ENCODE measurements at places on chromosomes 11 and 22.

DNA sequence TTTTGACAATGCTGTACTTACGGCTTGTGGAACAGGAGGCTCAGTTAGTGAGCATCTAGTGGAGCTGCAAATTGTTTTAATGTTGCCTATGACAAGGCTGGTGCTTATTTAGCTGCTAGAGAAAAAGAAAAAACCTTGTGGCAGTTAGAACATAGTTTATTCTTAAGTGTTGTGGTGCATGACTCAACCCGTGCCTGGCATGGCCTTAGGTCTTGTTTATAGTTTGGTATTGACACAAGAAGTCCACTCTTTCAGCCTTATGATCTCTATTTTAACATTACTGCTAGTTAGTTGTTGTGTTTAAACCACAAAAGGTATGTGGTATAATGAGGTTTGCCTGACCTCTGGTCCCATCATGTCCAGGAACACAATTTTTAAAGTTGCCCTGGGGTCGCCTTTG is 744.6 kb downstream of the FAM181B start:
- DNase-seq, result no peak

GRCh38 chr11:128784059-128784804 is 82.9 kb downstream of the KCNJ1 start:
- DNase-seq, result no peak

DNA sequence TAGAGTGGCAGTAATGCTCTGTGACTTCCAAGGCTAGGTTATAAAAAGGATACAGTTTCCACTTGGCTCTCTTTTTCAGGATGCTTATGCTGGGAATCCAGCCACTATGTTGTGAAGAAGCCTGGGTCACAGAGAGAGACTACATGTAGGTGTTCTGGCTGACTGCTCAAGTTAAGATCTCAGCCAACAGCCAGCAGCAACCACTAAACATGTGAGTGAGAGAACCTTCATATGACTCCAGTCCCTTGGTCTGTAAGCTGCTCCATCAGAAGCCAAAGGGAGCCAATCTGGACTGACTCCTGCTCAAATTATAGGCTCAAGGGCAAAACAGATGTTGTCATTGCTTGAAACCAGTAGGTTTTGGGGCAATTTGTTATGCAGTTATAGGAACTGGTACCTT is 162.7 kb downstream of the MAML2 start:
- no peak for DNase-seq

GRCh38 chr11:61327669-61328071 is 5.2 kb downstream of the DDB1 start:
- no peak for DNase-seq

DNA sequence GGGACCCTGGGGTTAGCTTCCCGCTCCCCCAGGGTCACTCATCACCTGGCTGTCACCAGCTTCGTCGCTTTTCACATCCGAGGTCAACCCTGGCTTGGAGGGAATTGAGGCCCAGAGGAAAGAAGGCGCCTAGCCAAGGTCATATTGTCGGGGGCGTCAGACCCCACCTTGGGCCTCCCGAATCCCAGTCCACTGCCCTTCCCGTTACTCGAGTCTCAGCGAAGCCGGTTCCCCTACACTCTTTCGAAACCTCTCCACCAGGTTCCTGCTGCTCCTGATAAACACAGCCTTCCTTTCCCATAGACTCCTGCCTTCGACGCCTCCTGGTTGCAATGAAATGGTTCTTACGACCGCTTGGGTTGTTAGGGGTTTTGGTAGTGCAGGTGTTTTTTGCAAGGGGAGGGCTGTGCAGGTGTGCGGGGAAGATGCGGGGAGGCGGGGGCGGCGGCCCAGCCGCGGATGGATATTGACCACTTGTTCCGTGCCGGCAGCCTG is 642 bp downstream of the NAA40 start:
- no peak for DNase-seq

- peak; percentile 97 for DNase-seq
These were observed 10.7 kb downstream of the LSP1 start for GRCh38 chr11:1863352-1864216.

GRCh38 chr11:128757235-128757711 is 63.4 kb downstream of the FLI1 start:
- DNase-seq, result peak; percentile 37

DNA sequence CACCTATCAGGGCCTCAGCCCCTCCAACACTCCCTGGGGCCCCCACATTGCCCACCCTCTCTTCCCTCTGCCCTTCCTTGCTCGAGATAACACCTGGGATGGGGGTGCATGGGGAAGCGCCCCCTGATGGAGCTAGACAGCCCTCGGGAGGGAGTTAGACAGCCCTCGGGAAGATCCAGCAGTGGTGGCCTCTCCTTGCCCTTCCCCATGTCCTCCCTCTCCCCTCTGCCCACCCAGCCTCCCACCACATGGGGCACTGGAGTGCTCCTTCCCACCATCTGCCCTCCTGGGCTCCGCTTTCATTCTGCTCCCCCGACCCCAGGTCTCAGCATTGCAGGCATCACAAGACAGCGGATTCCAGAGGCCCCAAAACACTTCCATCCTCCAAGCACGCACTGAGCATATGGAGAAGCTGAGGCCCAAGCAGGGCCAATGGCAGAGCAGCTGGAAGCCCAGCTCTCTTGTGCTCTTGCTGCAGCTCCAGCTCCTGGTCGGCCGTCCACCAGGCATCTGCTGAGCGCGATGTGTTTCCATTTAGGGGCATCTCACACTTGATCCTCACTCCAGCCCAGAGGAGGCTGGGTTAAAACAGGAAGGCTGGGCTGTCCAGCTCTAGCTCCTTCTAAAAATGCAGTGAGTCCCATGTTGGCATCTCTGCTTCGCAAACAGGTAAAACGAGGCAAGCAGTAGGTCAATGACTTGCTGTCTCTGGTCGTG is 65.6 kb downstream of the IGLL1 start:
- no peak for DNase-seq

DNA sequence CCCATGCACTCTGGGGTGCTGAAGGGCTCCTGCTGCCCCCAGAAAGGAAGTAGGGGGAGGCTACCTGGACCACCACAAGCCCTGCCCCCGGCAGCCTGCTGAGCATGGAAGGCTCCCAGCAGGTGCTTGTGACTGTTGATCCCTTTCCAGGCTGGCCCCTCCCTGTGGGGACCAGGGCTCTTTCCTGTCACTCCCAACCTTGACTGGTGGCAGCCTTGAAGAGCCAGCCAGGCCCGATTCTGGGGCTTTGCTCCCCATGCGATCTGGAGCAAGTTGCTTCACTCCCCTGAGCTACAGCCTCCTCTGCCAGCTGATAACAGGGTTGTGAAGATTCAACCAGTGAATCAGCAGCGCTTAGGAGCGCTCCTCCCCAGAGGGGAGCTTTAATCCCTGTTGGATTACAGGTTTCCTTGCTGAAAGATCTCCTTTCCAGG is 4.6 kb upstream of the CST6 start:
- DNase-seq, result no peak

GRCh38 chr22:26642465-26643417 is 14.6 kb upstream of the MIAT start:
- no peak for DNase-seq

- no peak for DNase-seq
These were observed 11.3 kb upstream of the CCDC81 start for GRCh38 chr11:86363424-86363823.

DNA sequence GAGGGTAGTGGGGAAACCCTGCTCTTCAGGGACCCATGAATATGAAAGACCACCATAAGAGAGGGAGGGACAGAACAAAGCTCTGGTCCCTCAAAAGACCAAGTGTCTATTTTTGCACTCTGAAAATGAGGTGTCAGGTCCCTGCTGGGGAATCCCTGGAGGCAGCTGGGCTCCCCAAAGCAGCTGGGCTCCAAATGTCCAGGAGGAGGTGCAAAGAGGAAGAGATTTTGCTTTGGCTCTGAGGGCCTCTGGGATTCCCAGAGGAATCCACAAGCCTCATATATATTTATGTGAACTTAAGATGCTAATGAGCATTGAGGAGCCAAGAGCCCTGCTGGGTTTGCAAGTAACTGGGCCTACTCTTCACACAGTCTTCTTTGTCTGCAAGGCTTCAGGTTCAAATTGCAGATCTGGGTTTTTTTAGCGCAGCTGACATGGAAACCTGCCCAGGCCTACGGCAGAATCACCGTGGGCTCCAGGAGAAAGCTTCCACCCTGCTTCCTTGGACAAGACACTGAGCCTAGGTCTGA is 26.0 kb downstream of the CLMP start:
- DNase-seq, result no peak

DNA sequence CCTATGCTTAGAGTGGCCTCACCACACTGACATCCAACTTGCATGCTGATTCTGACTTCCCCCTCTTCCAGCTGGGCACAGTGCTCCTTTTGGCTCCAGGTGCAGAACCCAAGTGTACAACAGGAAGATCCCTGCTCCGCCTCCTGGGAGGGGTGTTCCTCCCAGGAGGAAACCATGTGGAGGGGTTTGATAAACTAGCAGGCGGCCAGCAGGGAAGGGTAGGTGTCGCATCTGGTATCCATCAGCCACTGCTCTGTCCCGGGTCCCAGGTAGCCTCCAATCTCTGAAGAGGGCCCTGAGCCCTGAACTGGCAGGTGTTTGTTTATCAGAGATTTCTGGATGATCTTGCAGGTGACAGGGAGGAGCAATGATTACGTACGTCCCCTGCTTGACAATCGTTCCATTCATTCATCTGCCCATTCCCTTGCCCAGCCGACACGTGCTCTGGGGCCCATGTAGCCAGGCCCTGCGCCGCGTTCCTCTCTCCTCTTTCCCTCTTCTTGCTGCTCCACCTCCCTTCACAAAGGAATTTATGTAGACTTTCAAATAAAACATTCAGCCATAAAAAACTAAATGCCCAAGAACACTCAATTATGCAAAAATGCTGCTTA is 41.2 kb upstream of the MICAL2 start:
- no peak for DNase-seq

DNA sequence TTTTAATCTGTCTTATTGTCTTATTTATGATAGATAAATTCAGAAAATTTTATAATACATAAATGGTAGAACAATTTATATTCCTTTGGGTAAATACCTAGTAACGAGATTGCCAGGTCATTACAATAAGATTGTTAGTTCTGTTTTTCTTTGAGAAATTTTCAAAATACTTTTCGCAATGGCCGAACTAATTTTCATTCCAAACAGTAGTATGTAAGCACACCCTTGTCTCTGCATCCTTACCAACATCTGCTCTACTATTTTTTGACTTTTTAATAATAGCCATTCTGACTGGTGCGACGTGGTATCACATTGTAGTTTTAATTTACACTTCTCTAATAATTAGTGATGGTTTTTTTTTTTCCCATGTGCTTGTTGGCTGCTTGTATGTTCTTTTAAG is 351.4 kb upstream of the LUZP2 start:
- DNase-seq, result no peak

- no peak for DNase-seq
These were observed 63.2 kb downstream of the PPP6R3 start for GRCh38 chr11:68523743-68524142.

Measured in H54 (cell line).